ENCODE measurements at places on chromosomes 6 and 20.

DNA sequence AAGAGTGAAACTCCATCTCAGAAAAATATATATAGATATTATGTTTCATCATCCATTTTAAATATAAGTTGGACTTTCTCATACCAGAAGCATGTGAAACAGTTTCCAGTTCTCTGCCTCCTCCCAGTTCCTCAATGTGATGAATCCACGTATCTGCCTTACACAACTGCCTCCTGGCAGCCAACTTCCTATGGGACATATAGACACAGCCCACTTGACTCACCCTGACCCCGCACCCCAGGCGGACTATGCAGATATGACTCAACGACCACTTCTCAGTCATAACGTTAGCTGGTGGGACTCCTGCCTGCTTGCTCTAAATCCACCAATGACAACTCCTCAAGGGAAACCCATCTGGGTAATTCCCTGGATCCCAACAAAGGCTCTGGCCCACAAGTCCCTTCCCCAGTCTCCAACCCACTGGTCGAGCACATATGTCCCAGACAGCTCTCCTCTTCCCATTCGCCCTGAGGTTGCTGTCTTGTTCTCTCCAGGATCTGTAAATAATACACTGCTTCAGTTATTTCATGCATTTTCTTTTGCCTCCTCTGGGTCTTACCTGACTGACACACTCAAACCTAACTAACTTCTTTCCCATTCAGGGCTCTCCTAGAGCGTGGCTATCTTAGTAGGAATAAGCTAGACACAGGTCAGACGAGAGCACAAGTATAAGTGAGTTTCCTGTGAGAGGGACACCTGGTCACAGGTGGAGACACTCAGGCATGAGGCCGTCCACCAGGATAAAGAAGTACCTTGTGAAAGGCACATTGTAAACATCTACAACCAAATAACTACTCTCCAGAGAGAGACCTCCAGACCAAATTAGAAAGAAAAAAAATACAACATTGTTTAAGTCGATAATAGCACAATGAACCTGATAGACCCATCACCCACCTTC lies 548.5 kb downstream of the CD83 start:
- DNase-seq, result peak; percentile 37

DNA sequence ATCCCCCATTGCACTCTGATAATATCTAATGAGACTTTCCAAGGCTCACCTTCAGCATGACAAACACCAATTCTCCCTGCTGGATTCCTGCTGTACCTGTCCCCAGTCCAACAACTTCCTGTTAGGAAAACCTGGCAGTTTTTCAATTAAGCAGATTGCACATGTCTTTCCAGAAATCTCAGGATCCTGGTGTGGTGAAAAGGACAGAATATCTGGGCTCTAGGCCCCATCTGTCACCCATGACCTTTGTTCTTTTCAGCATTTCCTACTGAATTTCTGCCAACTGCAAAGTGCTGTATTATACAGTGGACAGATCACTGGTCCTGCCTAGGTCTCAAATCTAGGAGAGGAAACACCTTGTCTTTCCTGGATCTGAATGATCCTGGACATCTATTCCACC lies 27.7 kb upstream of the DTNBP1 start:
- no peak for DNase-seq

- DNase-seq, result no peak
Measured at GRCh38 chr6:3405182-3405518, 51.7 kb downstream of the SLC22A23 start.

DNA sequence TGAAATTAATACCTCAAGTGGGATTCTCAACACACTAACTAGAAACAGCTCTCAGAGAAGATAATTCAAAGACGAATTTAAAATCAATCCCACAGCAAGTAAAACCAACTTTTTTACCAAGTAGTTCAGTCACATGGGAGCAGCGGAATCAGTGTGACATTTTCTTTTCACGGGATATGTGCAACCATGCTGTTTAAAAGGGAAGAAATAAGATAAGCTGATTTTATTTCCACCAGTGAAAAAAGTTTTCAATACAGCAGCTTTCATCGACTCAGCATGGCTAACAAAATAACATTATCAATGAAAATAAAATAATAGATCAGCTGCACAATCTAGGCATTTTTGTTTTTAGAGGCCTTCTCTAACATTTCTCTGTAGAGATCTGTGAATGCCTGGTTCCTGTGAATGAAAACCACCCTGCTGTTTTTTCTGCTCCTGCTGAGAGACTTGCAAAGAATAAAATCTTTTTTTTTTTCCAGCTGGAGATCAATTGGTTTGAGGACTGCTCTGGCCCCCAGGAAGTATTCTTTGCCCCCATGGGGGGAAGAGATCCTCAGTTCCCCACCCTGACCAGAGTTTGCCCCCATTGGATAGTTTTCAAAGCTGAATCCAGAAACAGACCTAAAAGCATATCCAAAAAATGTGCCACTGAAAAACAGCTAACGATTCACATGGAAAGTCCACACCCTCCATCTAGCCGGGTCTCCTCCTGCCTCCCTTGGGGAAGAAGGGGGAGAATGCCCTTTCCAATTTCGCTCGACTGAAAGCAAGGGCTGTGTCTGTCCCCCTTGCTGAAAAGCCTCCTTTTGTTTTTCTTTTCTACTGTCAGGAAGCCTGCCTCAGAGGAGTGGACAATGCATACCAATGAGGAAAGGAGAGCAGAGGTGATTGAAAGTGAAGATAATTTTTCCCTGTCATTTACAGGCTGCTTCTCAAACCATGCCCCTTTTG lies 317.6 kb downstream of the PRKN start:
- DNase-seq, result no peak

GRCh38 chr6:163201855-163202254 lies 212.7 kb upstream of the QKI start:
- DNase-seq, result no peak

- DNase-seq, result no peak
Measured at GRCh38 chr6:53588816-53589509, 44.1 kb upstream of the GCLC start.

- DNase-seq, result no peak
Measured at GRCh38 chr6:169962604-169963469, 211.4 kb downstream of the ERMARD start.

Data from BJ (cell line).